ENCODE measurements at places on chromosomes 2 and 18.

- no peak for DNase-seq
Measured at GRCh38 chr18:21383031-21383430, 141.0 kb downstream of the GREB1L start.

- DNase-seq, result no peak
Measured at GRCh38 chr2:64951306-64951953, 37.8 kb upstream of the SLC1A4 start.

DNA sequence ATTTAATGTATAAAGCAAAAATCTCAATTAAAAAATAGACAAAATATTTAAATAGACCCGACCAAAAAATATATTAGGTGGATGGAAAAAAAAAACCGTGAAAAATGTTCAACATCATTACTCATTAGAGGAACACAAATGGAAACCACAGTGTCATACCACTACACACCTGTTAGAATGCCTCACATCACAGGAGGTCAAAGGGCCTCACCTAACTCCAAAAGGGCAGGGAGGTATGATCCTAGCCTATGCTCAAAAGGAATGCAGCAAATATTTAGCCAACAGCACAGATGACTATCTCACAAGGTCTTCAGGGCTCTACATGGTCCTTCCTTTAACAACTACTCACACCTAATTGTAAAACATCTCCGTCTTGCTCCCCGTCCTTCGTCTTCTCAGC is 185.5 kb upstream of the SETBP1 start:
- DNase-seq, result no peak

DNA sequence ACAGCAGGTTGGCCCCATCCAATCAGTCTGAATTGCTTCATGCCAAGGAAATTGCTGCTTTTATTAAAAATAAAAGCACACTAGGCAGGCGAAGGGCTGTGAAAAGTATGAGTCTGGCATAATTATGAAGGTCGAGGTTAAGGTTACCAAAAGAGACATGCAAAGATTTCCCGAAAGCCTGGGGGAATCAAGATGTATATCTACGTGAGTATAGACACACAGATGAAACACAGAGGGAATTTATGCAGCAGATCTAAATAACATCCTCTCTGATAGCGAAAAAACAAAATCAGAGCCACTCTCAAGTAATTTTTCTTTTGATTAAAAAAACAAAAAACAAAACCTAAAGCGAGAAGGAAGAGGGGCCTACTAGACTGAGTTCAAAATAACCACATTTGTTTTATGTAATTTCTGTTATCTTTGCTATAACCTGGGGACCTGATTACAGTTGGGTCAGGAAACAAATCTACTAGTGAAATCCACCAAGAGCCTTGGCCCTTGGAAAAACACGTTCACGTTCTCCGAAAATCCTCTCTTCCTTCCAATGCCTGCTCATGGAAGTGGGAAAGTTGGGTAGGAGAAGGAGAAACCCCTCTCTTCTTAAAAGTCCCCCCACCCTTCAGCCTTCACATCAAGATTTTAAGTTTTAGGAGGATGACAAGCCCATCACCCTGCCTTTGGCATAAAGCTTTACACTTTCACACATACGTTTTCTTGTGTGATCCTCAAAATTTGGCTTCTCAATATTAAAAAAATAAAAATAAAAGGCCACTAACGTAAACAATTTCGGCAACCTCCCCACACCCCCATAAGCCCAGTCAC is 1.4 kb downstream of the AAK1 start:
- DNase-seq, result no peak

- DNase-seq, result no peak
Measured at GRCh38 chr18:79597831-79598632, 81.6 kb upstream of the CTDP1 start.

All from stimulated activated naive CD4-positive, alpha-beta T cell treated with Interleukin-2 at 50 U/mL for 16 hours (primary cell).